ENCODE measurements at places on chromosomes 3 and 15.
A peak's percentile ranks its signal among the peaks of the same experiment; 100 is the strongest.

DNA sequence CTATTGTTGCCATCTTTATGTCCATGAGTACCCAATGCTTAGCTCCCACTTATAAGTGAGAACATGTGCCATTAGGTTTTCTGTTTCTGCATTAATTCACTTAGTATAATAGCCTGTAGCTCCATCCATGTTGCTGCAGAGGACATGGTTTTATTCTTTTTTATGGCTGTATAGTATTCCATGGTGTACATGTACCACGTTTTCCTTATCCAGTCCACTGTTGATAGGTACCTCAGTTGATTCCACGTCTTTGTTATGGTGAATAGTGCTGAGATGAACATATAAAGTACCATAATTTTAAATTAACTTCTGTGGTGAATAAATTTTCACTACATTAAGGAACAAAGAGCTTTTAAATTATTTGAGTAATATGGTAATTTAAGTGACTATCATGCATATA is 150.4 kb upstream of the BFSP2 start:
- no peak for DNase-seq

- DNase-seq = no peak
These were observed 88.1 kb downstream of the SRGAP3 start for GRCh38 chr3:9161298-9161697.

GRCh38 chr3:182921665-182922355 is 58.5 kb downstream of the DCUN1D1 start:
- no peak for DNase-seq

DNA sequence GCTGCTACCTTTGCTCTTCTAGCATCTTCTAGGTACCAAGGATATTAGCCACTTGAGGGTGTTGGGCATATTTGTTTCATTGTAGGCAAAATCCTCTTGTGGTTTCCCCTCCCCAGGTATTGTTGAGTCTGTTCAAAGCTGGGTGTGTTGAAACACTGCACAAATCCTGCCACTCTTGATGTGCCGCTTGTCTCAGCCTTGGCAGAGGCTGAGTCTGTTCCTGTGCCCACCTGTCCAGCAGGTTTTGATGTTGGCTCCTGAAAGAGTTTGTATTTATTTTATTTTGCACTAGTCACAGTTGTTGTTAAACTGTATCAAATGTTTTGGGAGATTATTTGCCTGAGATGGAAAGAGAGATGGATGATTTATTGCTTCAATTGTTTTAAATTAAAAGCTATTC is 136.2 kb downstream of the USP13 start:
- no peak for DNase-seq

- DNase-seq = no peak
These were observed 2.8 kb downstream of the MB21D2 start for GRCh38 chr3:192914848-192915247.

- DNase-seq = no peak
These were observed 310.7 kb downstream of the DIPK2A start for GRCh38 chr3:144282313-144282712.

DNA sequence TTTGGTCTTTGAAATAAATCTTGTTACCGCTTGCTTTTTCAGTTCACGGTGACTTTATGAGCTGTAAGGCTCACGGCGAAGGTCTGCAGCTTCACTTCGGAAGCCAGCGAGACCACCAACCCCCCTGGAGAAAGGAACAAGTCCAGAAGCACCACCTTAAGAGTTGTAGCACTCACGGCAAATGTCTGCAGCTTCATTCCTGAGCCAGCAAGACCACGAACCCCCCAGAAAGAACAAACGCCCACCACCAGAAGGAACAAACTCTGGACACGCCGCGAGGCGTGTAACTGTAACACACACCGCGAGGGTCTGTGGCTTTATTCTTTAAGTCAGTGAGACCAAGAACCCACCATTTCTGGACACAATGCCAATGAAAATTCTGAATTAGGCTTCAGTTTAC is 28.8 kb downstream of the GOLGA6A start:
- no peak for DNase-seq

DNA sequence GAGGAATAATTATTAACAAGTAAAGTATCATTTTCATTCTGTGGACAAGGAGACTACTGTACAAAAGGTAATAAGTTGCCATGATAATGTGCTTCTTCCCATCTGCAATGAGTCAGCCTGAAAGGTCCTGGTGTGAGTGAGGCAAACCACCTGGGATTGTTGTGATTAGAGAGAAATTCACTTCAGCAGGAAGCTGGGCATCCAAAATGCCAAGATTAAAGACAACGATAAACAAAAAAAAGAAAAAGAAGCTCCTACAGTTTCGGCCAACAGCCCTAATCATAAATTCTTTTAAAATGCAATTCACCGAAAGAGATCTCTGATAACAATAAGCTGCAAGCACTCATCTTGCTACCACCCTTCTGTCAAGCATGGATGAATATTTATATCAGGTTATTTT is 507.8 kb downstream of the TUSC7 start:
- no peak for DNase-seq

- DNase-seq = no peak
These were observed 32.0 kb upstream of the BOC start for GRCh38 chr3:113179235-113179824.

GRCh38 chr3:49867871-49868321 is 1.8 kb downstream of the CAMKV start:
- peak; percentile 33 for DNase-seq

DNA sequence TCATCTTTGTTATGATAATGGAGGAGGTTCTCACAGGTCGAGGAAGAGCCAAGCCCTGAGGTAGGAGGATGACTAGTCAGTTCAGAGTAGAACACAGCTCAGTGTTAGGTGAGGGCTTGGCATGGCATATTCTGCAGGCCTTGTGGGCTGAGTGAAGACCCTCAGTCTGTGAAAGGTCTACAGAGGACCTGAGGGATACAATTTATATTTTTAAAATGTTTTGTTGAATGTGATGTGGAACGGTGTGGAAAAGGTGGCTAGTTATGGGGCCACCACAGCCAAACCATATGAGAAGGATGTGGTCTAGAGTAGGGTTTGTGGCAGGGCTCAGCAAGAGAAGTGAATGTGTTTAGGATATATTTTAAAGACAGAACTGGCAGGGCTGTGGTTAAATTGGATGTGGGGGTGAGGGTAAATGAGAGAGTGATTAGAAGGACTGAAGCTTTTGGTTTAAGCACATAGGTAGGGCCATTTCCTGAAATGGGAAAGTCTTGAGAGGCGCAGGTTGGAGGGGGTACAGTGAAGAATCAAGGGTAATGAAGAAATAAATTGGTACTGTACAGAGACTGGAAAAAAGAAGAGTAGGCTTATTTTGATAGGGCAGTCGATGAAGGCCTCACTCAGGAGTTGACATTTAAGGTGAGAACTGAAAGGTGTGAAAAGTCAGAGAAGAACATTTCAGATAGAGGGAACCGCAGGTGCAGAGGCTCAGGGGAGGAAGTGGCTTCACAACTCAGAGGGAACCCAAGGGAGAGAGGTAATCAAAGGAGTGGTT is 60.5 kb downstream of the SPTSSB start:
- peak; percentile 61 for DNase-seq

- no peak for DNase-seq
These were observed 25.6 kb upstream of the ZNF774 start for GRCh38 chr15:90326441-90326840.

- DNase-seq = no peak
These were observed 72.5 kb downstream of the VPS8 start for GRCh38 chr3:184884359-184885017.

DNA sequence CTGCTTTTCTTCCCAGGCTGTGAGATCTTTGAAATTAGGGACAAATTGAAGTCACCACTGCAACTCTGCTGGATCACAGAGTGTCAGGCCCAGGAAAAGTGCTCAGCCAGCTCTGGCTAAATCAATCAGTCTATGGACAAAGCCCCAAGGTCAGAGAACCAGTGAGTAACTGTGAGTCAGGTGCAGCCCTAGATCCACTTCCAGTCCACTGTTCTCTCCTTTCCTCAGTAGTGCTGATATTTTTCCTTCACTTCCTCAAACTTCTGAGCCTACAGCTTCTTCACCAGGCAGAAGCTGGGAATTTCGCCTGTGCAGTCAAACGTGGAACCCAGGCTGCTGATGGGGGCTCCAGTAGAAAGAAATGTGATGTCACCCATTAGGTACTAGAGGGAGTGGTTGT is 75.1 kb upstream of the TRIM42 start:
- no peak for DNase-seq

DNA sequence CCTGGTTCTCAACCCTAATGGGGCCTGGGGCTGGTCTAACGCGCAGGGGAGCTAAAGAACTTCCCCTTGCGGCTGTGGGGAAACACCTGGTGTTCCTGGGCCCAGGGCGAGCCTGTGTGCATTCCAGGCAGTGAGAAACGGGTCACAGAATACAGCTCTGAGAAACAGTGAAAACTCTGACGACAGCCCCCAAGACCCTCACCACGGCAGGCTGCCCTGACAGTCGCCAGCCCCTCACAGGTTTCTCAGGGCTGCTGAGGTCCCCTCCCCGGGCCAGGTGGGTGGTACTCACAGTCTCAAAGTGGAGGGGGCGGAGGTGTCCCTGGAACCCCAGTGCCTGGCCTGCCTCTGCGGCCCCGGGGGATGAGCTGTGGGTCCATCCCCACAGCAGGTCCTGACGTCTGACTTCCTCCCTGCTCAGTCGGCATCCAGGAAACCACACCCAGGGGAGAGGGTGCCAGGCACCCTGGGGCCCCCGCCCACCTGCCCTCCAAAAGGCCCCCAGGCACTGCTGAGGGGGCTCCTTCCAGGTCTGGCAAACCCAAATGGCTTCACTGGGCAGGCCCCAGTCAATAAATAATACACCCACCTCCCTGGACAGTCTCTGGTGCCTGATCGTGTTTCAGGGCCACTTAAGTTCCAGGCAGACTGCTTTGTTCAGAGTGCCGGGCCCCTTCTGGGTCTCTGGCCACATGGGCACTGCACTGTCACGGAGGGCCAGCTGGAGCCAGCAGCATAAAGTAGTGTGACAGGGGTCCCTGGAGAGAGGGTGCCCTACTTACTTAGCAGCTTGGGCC is 57.7 kb downstream of the IQSEC1 start:
- DNase-seq = peak; percentile 77

- no peak for DNase-seq
These were observed 39.1 kb downstream of the DHX36 start for GRCh38 chr3:154285221-154285620.

Measured in stimulated activated naive CD8-positive, alpha-beta T cell treated with anti-CD3 and anti-CD28 coated beads, Interleukin-15, Interleukin-2, amounts not matched to agents 100 U/mL and 50 U/mL, for 24 hours (primary cell).